AG04450 (cell line): ENCODE measurements at places on chromosomes 1 and 21. TPM values are rescaled to one million over a fixed set of nuclear protein-coding genes. Genes with fewer than 3 reads are reported as not detected.
A peak's percentile ranks its signal among the peaks of the same experiment; 100 is the strongest.

DNA sequence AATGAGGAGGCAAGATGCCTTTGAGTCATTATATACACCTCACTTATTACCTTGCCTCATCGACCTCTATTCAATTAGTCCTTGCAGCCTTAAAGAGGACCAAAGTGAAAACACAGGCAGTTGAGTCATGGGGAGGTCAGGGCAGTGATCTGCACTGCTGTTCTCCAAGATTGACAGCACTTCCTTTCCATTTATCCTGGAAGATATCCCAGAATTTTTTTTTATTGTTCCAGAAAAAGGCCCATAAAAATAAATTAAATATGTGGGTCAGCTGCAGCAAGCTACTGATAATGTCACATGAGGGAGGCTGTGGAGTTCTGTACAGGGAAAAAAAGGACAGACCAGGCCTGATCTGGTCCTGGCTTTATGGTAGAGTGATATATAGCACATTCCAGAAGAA, 33.2 kb upstream of the CDC42BPA start:
- DNase-seq = no peak

KRTAP11-1 gene
- not detected in 2 replicates for polyA plus RNA-seq

DNA sequence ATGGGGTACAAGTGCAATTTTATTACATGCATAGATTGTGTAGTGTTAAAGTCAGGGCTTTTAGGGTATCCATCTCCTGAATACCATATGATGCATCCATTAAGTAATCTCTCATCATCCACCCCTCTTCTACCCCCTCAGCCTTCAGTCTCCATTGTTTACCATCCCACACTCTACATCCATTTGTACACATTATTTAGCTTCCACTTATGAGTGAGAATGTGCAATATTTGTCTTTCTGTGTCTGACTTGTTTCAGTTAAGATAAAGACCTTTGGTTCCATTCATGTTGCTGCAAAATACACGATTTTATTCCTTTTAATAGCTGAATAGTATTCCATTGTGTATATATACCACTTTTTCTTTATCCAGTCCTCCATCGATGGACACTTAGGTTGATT, 222.5 kb upstream of the USP24 start:
- DNase-seq = no peak

GRCh38 chr1:245715970-245716369, 561.2 kb downstream of the KIF26B start:
- DNase-seq = peak; percentile 48

DNA sequence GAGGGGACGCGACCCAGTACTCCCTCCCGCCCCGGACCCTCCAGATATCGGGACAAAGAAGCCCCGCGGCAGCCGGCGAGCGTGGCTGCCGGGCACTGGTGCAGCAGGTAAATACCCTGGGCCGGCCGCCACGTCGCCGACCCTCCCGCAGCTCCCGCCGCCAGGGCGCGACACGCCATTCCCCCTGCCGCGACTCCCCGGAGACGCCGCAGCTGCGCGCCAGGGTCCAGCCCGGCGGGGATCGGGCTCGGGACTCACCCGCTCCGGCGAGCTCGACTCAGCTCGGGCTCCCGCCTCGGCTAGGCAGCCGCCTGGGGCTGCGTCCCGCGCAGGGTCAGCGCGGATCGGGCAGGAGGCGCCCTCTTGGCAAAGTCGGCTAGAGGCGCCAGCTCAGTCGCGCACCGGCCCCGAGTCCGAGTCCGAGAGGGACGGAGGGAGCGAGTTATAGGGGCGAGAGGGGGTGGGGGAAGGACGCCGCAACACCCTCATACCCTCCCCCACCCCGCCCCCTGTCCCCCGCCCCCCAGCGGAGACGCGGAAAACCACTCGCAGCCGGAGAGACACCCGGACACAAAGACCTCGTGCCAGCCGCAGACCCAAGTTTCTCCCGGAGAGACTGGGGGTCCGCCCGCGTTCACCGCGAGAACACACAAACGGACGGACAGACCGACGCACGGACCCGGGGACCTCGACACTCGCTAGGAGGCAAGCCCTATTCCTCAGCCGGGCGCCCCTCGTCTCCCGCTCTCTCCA, 985 bp downstream of the SYT6 start:
- DNase-seq = no peak

GRCh38 chr1:226820941-226821718, 49.3 kb upstream of the PSEN2 start:
- peak; percentile 96 for DNase-seq

BSND gene
- polyA plus RNA-seq = not detected in 2 replicates

CADM3 gene
- polyA plus RNA-seq = 0.01 TPM in 1 of 2 replicates, not detected in the other

- DNase-seq = no peak
Measured at GRCh38 chr1:227902641-227902990, 45.1 kb downstream of the WNT9A start.

SPATA45 gene
- not detected in 2 replicates for polyA plus RNA-seq
